NCI-H510A (cell line): ENCODE measurements at places on chromosomes 5 and 9.

DNA sequence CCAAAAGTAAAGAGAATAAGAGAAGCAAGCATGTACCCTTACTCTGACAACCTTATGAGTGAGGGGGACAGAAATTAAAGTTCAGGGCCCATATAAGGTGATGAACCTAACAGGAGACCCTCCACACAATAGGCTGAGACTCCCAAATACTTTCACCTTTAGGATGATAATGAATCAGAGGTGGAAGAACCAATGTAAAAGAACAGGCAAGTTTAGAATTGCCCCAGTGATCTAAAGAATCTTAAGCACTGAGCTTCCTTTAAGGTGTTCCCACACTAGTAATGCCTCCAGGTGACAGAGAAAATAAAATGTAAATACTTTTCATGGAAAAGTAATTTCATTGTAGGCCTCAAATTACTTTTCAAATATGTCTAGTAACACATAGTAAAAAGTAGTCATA, 8.2 kb upstream of the FAM151B start:
- no peak for DNase-seq

DNA sequence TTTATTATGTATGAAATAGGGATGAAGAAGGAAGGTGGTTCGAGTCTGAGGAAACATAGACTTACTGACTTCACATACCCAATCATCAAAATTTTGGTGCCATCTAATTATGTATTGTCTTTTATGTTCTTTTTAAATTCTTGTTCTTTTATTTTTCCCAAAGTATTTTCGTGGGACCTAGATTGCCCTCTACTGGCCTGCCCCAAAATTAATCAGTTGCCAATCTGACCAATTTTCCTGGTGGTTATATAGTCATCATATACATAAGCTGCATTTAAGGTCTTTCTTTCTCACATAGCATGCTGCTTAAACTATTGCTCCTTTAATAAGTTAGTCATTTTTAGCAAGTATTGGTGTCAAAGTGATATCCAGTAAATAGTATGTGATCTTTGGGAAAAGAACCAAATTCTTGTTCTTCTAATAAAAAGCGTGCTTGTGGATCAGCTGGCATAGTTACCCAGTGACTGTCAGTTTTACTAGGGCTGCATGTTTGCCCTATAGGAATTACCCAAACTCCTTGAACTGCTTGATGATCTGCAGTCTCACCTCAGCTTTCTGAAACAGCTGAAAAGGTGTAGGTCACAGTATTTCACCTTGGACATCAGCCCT, 223.5 kb downstream of the SH3GL2 start:
- DNase-seq: no peak

DNA sequence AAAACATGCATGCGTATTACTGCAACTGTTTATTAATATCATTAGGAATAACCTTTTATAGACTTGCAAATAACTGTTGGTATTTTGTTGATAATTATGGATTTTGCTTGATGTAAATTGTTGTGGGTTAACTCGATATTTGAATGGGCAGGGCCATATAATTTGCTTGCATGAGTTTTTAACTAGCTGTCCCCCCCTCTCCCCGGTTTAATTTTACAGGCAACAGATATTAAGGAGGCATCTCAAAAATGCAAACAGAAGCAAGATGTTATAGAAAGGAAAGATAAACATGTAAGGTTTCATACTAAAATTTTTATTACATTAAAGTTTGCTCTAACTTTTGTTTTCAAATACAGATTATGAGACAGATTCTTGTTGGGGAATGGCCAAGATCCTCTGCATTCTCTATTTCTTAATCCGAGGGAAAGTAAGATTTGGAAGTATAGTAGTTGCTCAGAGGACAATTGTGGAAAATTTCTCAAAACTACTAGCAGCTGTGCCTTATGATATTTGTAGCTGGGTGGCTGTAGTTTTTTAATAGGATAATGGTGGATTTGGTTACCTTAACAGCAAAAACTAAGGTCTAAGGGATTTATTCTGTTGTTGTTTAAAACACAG, 27.3 kb downstream of the SMC5 start:
- no peak for DNase-seq

DNA sequence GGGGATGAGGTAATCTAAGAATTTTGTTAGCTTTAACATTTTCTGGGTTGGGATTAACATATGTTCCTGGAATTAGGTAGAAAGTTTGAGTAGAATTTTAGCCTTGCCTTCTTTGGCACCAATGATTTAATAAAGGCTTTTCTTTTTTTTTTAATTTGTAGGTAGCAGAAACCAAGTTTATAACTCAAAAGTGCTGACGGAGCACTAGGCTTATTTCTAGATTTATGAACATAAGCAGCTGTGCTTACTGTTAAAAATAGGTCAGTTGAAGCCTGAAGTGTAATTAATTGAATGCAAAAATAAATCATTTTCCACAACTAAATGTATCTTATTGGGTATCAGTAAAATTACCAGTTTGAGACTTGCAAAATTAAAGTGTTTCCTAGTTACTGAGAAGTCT, 62.4 kb downstream of the TAF11L14 start:
- DNase-seq: no peak

DNA sequence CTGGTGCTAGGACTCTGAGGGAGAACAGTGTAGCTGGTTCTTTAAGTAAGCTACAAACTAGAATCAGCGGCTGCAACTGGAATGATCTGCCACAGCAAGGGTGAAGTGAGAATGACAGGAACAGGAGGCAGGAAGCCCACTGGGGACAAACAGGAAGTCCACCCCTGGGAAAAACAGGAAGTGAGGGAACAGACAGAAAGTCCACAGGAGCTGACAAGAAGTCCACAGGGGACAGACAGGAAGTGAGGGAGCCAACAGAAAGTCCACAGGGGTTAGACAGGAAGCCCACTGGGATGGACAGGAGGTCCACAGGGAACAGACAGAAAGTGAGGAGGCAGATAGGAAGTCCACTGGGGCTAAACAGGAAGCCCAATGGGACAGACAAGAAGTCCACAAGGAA, 15.5 kb downstream of the ADAMTS16 start:
- no peak for DNase-seq

- DNase-seq: no peak
Measured at GRCh38 chr5:62283005-62283404, 23.0 kb upstream of the KIF2A start.
